ENCODE measurements at places on chromosomes 1 and 21.

- no peak for DNase-seq
Measured at GRCh38 chr1:109402025-109402424, 4.3 kb upstream of the SORT1 start.

- DNase-seq = no peak
Measured at GRCh38 chr1:225362805-225363204, 65.0 kb downstream of the LBR start.

DNA sequence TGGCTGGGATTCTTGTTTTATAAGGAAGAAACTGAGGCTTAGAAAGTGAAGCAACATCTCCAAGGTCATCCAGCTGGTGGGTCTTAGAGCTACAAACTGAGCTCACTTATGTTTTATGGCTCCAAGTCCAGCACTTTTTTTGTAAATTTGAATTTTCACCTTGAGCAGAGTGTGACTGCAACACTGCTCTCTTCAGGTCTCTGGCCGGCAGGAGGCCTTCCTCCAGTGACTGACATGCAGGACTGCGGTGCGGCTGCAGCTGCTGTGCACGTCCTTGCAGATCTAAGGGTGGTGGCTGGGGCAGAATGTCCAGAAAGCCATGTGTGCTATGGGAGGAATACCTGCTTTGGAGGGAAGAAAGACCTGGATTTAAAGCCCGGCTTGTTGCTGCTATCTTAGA, 284.2 kb upstream of the POU3F1 start:
- no peak for DNase-seq

DNA sequence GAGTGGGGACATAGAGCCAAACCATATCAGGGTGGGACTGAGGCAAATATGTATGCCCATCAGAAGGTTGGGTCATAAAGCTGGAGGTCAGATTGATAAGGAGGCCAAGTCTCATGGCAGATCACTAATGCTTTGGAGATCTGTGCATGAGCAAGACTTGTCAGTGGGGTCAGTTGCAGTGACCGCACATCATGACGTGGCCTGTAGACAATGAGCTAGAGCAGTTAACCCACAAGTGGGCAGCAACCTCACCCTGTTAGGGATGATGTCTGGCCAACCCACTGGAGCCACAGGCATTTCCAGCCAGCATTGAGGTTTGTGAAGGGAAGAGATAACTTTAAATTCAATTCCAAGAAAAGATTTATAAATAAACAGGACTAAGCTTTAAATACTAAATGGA, 66.7 kb downstream of the XCL1 start:
- DNase-seq = no peak

GRCh38 chr1:196660852-196661251, 9.0 kb downstream of the CFH start:
- no peak for DNase-seq

DNA sequence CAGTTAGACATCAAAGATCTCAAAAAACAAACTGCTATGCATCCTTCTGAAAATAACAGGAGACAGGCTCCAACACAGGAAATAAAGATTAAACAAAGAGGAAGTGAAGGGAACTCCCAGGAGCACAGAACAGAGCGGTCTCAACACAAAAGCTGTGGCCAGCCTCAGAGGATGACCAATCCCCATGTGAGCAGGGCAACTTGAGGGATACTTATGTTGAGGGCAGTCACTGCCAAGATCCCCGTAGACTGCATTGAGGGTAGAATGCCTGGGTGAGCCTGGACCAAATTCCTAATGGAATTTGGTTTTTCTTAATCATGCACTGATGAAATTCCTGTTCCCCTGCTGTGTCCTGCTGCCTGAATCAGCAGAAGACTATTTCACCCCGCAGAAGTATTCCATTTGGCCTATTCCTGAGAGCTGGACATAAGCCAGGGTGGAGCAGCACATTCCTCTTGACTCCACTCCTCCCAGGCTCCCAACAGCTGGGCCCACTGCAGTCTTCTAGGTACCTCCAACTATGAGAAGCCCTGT, 49.0 kb downstream of the JAK1 start:
- peak; percentile 82 for DNase-seq

- DNase-seq = no peak
Measured at GRCh38 chr1:8424539-8425116, 106.7 kb downstream of the SLC45A1 start.

DNA sequence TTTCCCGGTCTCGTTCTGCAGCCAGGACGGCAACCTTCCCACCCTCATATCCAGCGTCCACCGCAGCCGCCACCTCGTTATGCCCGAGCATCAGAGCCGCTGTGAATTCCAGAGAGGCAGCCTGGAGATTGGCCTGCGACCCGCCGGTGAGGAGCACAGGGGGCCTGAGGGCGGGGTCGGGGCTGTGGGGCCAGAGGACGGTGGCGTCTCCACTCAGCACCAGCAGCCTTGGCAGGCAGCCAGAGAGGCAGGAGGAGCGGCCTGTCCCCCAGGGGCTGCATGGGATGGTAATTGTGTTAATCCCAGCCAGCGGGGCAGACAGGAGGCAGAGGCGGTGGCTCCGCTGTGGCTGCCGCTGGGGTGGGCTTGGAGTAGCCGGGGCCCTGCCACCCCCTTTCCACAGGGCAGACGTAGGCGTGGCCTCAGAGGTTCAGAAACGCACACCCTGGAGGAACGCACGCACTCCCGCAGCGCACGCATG, 12.1 kb downstream of the SAMD11 start:
- no peak for DNase-seq

DNA sequence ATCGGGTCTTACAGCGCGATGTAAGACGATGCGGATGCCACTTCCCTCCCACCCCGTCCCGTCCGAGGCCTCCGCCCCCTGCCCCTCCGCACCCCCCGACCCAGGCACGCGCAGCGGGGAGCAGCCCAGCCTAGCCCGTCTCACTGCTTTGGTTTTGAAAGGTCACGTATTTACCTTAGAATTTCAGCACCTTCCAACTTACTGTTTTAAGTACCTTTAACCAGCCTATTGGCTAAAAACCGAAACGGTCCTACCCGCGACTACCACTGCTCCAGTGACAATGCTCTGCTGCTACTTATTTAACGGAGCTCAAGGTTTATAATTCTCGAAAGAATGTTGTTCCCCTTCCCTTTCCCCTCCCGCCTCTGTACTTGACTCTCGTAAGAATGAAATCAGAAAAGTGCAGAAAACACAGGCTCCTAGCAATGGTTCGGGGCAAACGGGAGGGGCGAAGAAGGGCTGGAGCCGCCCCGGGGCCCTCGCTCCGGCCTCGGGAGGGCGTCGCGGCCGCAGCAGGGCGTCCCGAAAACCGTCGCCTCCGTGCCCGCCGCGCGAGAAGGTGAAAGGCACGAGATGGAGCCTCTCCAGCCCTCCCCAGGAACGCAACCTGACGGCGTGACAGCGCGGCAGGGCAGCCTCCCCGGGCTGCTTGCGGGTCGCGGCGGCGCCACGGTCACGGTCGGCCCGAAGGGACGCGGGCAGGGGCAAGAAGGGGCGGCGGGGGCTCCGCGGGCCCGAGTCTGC, 667 bp downstream of the TMEM50B start:
- DNase-seq = peak; percentile 48

DNA sequence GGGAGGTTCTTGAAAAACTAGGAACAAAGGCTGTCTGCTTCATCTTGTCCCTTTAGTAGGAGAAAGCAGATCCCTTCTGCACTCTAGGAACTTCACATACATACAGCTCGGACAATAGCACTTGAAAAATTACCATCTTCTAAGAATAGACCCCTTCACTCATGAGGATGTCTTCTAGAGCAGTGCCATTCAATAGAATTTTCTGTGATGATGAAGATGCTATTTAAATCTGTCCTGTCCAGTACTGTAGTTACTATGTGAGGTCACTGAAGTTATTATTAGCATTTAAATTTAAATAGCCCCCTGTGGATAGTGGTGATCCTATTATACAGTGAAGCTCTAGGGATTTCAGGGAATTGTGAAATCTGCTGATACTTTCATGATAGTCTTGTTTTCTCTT, 46.4 kb upstream of the RAB3GAP2 start:
- DNase-seq = no peak

GRCh38 chr1:181809991-181810545, 251.4 kb downstream of the ZNF648 start:
- DNase-seq = no peak

DNA sequence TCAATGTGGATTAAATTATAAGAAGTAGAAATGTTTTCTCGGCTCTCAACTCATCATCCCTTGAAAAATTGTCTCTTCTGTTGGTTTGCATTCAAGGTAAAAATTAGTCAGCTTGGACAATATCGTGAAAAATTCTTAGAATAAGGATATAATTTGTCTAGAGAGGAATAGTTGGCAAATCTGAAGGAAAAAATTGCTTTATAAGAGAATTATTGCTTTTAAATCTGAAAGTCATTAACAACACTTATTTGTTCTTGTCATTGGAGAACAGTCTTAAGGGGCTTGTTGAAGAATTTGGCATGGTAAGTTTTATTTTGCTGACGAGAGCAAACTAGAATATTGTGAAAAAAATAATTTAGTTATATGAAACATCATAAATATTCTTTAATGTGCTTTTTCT, 26.4 kb downstream of the ANGPTL1 start:
- no peak for DNase-seq

GRCh38 chr1:181062836-181063428, 25.6 kb upstream of the IER5 start:
- DNase-seq = no peak

DNA sequence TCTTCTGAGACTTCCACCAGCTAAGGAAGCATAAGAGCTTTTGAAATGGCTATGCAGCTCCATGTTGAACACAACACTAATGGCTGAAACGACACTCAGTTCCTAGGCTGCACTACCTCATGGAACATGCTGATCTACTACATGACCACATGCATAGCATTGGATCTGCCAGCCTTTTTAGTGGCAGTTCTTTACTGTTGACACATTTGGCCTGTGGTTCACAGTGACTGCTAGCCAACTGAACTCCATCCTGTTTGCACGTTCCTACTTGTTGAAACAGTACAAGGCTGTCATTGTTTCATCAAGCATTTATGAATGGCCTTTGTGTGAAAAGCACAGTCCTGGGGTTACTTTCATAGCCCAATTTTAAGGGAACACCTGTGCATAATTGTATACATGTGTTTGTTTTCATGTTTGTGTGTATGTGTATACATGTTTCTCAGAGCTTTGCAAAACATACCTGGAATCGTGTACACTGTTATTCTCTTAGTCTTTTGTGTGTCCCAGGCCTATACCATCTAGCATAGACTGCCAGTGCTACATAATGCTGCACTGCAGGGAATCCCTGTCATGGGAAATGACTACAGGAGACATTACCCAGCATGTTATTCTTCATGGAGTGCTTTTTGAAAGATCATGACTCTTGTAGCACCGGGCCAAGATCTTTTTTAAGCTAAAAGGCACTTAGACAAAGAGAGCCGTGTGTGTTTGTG, 179.6 kb upstream of the ESRRG start:
- DNase-seq = no peak

DNA sequence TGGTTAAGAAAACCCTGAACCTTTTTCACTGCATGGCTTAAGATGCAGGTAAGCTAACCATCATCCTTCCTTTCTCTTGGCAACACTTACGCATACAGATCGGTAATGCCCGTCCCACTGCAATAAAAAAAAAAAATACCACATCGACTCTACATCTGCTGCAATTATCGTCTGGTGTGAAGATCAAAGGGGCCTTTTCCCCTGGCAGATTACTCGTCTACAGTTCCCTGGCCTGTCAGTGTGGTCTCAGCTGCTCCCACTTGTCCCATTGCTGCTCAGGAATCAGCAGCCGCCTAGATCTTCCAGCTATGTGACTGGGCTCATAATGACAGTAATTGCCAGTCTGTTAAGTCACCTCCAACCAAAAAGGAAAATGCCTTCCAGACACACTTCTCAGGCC, 133.1 kb downstream of the SETD4 start:
- DNase-seq = no peak

DNA sequence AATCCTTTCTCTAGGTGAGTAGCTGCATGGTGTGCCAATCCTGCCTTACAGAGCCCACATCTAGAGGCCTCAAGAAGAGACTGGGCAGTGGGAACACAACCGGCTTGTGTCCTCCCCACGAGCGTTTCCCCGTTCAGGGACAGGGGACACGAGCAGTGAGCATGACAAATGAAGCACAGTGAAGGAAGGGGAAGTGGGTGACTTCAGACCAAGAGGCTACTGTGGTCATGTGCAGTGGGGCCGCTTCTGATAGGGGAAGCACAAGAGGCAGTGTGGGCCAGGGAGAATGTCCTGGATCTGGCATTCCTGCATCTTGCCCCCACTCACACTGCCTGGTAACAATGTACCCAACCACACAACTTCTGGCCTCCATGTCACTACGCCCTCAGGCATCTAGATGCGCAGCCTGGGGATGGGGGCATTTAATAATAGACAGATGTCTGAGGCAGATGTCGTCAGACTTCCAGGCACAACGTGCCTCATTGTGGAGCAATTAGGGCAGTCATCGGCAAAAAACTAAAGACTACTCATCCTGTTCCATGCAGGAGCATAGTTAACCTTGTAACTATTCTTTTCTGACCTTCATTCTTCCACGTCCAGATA, 155.6 kb upstream of the NBPF11 start:
- DNase-seq = no peak

DNA sequence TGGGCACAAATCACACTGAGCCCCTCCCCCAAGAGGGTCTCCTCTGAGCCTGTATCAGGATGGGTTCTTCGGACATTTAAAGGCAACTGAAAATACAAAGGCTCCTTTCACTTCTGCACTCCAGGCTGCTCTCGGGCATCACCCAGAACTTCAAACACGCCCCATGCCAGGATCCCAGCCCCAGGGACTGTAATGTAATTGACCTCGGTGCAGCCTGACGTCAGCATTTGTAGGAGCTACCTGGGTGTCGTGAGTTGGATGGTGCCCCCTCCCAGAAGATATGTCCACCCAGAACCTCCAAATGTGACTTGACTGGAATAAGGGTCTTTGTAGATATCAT, 95.2 kb downstream of the PSMG1 start:
- no peak for DNase-seq

GRCh38 chr1:18199462-18199861, 91.9 kb downstream of the IGSF21 start:
- no peak for DNase-seq

DNA sequence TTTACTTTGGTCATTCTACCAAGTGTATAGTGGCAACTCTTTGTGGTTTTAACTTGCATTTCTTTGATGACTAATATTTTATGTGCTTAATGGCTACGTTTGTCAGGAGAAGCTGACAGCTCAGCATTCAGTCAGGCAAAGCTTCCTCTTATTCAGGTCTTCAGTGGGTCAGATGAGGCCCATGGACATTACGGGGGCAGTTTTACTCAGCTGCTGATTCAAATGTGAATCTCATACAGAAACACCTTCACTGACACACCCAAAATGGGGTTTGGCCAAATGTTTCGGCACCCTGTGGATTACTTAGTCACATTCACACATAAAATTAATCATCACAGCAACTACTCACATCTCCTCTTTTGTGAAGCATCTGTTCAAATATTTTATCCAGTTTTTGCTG, 104.9 kb upstream of the PLD5 start:
- no peak for DNase-seq

DNA sequence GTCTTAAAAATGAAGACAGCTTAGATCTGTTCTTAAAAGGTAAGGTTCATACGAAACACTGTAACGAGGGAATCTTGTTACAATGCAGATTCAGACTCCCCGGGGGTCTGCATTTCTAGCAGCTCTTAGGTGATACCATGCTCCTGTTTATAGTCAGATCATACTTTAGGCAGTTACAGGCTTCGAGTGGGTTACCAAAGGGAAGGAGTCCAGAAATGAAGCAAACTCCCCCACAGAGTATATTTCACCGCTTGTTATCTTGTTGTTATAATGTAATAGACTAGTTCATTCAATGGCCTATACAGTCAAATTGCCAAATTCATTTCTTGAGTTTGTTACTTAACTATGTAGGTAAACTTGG, 601.1 kb downstream of the USP25 start:
- no peak for DNase-seq

GRCh38 chr1:204094313-204094729, 21.4 kb downstream of the SOX13 start:
- DNase-seq = no peak
